ENCODE measurements at places on chromosomes 1 and 21.

DNA sequence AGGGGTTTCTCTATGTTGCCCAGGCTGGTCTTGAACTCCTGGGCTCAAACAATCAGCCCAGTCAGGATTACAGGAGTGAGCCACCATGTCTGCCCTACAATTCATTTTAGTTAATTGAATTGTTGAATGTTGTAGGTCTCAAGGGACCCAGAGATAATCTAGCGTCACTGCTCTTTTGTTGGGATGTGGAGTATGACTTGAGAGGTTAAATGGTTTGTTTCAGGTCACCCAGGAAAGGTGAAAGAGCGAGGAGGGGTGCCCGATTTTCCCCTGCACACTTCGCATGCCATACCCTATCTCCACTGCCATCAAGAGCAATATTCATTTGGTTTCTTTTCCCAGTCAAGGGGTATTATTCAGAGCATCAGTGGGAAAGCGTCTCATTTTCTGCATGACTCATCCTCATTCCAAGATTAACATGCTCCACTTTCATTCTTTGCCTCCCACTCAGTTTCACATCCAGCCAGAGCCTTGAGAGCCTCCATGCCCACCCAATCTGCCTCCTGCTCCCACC lies 13.1 kb upstream of the SLC30A1 start:
- DNase-seq = no peak

DNA sequence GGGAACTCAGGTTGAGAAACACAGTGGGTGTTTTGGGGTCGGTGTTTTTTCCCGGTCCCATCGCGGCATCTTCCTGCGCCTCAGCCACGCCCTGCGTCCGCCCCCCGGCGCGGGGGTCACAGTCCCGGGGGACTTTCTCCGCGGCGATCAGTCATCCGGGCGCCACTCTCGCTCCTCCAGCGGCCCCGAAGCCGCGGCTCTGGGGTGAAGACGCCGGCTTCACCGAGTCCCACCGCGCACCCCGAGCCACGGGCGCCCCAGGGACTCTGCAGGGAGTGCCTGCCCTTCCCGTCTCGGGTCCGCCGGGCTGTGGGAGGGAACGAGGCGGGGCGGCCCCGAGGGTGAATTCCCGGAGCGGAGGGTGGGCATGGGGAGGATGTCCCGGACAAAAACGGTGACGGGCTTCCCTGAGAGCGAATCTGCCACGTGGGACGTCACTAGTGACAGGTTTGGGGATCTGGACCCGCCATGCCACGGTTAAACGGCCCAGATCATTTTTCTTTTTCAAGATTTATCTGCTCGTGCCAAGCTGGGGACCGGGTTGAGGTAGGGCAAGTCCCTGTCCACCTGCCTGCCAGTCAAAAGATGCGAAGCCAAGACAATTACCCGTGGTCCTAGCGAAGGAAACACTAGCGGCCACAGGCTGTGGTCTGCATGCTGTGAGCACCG lies 717 bp upstream of the BATF3 start:
- peak; percentile 46 for DNase-seq

GRCh38 chr1:205436776-205437410 lies 15.0 kb upstream of the LEMD1 start:
- no peak for DNase-seq

GRCh38 chr1:109826930-109827349 lies 63.2 kb upstream of the EPS8L3 start:
- no peak for DNase-seq

GRCh38 chr1:22636353-22636752 lies at the start of gene C1QA:
C1QA (plus strand) TSS chr1:22636628; CDS start chr1:22637617, 989 bp downstream.
- DNase-seq = no peak

DNA sequence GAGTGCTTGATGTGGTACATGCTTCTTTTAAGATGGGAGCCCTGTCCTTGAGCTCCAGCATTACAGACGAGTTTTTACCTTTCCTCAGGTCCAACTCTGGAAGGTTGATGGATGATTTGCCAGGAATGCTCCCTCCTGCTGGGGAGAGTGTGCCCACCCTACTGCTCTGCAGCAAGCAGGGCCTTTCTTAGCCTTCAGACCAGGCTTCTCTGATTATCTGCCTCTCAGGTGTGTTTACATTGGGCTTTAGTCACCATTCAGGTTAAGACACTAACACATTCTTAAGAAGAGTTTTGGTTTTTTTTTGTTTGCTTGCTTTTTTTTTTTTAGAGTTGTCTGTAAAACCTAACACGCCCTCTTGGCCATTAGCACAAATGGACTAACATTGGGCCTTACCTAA lies 301.8 kb downstream of the KCNT2 start:
- no peak for DNase-seq

- no peak for DNase-seq
Observed at GRCh38 chr1:204894606-204895005, 23.9 kb downstream of the NFASC start.
